ENCODE measurements at places on chromosomes 1 and 21. TPM values are rescaled to one million over a fixed set of nuclear protein-coding genes. Genes with fewer than 3 reads are reported as not detected.

Gene TRIM46
- total RNA-seq, result 5.2 TPM

Gene NHLH1
- total RNA-seq, result 0.07 TPM

Gene NFIA
- total RNA-seq, result 13.6 TPM

Gene ANGPTL1
- 16.4 TPM for total RNA-seq

Gene SLC1A7
- total RNA-seq, result 0.52 TPM

Gene CCDC17
- 1.0 TPM for total RNA-seq

Data from smooth muscle cell of the pulmonary artery (primary cell).